NCI-H2029 (cell line): ENCODE measurements at places on chromosomes 12 and 14.

DNA sequence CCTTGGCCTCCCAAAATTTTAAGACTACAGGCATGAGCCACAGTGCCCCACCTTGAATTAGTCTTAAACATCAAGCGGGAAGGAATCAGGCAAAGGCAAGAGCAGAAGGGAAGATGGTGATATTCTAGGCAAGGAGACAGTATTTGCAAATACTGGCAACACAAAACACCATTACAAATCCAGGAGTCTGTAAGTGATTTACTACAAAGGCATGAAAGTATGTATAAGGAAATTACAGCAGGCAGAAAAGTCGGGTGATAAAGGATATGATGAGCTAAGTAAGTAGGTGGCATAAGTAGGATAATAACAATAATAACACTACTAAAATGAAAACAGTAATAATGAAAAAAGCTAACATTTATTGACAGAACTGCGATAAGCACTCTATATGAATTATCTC lies 28.5 kb downstream of the FMNL3 start:
- no peak for DNase-seq

DNA sequence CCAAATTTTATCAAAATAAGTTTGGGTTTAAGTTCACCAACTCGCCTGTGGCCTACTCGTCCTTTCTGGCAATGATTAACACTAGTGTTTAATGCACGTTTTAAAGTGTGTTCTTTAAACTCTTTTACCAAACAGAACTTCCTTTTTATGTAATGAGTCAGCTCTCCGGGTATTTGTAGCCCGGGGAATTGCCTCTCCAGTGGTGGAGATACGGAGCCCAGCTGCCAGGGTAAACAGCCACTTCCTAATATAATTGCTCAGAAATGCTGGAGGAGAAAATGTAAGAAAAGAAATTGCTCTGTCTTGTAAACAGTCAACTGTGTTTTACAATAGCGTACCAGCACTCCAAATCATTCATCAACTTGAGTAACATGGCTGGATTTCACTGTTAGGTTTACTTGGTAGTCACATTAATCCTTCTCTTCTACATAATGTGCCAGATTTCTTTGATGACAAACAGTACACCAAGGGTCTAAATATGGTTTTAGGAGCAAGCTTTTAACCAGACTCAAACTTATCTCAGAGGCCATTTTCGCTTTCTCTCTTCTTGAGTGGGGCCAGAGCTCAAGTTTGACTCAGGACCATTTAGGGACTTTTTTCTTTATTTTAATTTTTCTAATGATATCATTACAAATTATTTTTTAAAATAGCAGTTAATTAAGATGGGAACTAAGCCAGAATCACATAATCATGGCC lies 101.2 kb upstream of the SLC38A2 start:
- peak; percentile 27 for DNase-seq

- no peak for DNase-seq
Observed at GRCh38 chr14:63096186-63096585, 50.9 kb upstream of the KCNH5 start.

- no peak for DNase-seq
Observed at GRCh38 chr12:107843351-107844311, 69.1 kb downstream of the ASCL4 start.

DNA sequence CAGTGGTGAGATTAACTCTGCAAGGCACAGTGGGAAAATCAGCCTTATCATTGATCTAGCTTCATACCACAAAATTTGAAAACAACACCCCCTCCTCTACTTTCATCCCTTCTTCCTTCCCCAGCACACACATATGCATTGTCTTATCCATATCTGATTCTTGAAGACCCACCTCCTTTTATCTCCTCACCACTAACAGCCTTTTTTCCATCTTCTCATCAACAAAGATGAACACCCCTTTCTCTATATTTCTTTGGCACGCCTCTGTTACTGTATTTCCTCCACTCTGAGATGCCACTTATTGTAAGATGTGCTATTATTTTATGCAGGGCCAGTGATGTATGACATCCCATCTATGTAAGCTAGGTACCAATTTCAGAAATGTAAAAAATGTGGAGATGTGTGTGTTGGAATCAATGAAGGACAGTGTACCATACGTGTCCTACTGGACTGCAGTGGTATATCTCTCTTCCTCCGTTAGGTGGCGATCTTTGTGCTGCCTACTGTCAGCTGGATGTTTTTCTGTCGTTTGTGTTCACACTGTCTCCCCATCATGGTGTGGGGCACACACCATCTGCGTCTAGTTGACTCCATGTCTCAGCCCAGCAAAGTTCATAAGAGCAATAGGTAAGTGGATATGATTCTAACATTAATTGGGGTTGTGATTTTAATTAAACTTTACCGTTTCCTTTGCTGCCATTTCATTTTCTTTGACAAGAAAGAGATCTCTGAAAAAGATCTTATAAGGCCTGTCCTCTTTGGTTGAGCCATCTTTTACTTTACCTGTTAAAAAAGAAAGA lies 24.0 kb downstream of the CCDC38 start:
- peak; percentile 55 for DNase-seq

DNA sequence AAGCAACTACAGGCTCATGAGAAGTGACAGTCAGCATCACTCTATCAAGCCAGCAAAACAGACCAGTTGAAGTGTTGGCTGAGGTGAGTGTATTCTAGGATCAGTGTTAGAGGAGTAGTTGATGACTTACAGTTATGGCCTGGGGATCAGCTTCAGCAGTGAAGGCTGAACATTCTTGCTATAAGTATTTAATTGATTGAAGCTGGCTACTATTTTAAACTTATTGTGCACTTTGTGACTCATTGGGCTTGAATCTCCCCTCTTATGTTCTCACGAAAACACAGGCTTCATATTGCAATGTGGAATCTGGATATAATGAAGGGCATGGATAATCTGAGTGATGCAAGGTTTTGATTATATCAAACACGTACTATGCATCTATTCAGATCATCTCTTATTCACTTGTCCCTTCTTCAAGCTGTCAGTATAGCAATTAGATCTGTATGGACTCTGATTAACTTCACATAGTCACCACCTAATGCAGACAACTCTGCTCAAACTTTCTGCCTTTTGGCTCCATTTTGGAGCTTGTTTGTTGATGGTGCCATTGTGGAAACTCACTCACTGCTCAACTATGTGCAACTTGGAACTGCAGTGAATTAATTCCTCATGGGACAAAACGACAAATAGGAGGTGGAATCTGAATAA lies 309.2 kb downstream of the SLC16A7 start:
- DNase-seq, result no peak

DNA sequence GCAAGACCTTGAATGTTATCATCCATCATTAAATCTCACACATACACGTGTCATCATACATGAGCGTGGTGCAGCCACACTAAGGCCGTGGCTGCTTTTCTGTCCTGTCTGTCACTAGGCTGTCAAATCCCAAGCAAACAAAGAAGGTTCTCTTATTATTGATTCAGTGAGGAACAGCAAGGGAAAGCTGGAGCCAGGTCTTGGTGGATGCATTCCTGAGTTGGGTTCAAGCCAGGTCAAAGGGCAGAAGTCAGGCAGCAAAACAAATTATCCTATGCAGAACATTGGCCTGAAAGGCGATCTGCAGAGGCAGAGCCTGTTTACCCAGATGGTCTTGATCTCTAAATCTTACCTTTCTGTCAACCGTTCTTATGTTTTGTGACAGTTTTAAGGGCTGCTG lies 252.3 kb downstream of the NEDD1 start:
- DNase-seq, result no peak
